Substantia nigra (tissue), 51 donors: ENCODE measurements at places on chromosomes 5 and 9.

DNA sequence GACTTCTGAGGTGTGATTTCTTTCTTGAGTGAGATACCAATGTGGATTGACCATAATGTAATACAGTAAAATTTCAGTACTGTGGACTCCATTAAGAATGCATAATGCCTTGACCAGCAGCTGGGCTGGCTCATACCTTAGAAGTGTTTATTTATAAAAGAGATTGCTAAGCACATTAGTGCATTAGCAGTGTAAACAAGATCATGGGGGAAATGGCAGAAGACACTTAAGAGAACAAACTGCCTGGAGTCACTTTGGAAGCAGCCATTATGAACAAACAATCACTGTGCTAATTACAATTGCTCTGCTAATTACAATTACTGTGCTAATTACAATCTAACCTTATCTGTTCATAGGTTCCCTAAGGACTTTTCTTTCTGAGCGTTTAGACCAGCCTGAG is 104.2 kb downstream of the TRIM32 start:
- no peak for DNase-seq

DNA sequence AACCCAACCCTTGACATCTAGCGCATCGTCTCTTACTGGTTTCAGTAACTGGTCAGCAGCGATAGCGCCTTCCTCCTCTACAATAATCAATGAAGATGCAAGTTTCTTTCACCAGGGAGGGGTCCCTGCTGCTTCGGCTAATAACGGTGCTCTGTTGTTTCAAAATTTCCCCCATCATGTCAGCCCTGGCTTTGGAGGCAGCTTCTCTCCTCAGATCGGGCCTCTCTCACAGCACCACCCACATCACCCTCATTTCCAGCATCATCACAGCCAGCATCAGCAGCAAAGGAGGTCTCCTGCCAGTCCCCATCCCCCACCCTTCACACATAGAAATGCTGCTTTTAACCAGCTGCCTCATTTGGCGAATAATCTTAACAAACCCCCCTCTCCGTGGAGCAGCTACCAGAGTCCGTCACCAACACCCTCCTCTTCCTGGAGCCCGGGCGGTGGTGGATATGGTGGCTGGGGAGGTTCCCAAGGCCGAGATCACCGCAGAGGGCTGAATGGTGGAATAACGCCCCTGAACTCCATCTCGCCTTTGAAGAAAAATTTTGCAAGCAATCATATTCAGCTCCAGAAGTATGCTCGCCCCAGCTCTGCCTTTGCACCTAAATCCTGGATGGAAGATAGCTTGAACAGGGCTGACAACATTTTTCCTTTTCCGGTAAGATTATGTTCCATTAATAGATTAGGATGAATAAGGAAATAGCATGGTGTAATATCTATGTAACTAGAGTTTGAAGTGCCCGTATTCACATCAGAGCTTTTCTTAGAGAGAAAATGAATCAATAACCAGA is 2.2 kb downstream of the CPEB4 start:
- no peak for DNase-seq

DNA sequence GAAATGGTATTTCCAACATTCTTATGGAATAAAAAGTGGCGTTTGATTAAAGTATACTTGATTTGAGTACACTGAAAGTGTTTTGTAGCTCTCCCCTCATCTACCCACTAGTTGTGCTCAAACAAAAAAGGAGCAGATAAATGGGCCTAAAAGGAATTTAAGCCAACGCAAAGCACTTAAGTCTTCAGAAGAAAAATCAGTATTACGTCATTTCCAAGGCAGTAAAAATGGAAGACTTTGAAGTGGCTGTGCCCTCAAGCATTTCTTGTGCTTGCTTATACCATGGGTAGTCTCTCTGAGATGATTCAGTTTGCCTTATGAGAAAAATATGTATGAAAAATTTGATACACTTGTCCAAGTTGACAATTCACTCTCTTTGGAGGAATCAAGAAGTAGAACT is 279.9 kb upstream of the CD180 start:
- DNase-seq = no peak

DNA sequence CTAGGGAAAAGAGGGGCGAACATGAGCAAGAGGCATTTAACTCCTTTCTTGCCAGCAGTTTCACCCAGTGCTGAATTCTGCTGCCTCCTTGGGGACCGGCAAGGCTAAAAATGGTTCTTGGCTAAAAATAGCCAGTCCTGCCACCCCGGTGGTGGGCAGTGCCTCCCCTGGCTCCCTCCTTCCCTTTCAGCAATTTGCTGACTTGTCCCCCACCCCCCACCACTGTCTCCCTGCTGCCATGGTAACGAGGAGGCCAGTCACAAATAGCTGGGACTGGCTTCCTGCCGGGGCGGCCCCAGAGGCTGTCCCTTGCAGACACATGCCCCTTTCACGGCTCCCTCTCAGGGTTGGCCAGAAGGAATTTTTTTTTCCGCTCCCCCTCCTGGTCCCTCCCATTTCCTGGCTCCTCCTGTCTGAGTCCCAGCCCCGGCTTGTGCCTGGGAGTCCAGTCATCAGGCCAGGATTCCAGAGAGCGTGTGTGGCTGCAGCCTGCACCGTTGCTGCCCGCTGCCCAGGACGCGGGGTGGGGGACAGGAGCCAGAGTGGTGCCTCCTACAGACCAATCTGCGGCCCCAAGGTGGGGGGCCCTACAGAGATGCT is 130.3 kb downstream of the RGS3 start:
- DNase-seq = peak; percentile 89

DNA sequence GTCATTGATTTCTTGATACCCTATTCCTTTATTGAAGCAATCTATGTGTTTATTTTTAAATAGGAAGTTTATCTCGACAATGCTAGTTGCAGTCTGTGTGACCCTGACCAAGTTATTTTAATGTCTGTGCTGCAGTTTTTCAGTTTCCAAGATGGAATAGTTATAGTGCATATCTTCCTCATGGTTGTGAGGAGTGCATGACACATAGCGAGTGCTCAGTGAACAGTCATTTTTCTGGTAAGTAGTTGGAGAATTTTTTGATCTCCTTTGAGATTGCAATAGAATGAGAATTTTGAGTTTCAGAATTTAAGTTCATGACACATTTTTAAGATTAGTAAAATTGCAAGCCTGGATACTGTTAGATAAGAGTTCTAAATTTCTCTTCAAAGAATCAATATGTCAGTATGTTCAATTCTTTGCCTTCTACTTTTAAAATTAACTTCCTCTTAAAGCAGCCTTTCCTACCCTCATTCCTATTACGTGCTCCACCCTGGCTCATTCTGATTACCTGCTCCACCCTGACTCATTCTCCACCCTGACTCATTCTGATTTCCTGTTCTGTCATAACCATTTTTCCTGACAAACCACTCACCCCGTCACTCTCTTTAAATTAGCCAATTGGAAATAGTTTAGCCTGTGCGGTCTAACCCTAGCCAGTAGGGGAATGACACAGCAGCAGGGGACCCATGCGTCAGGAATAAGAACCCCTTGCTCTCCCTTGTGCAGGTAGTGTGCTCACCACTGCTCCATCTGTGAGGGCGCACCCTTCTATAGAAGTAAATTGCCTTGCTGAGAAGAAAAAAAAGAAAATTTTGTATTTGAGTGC is 30.7 kb downstream of the SPIN1 start:
- DNase-seq = no peak

- no peak for DNase-seq
These were observed 7.5 kb downstream of the RNF44 start for GRCh38 chr5:176529741-176530141.

GRCh38 chr5:78806544-78806943 is 158.0 kb upstream of the LHFPL2 start:
- DNase-seq = no peak

DNA sequence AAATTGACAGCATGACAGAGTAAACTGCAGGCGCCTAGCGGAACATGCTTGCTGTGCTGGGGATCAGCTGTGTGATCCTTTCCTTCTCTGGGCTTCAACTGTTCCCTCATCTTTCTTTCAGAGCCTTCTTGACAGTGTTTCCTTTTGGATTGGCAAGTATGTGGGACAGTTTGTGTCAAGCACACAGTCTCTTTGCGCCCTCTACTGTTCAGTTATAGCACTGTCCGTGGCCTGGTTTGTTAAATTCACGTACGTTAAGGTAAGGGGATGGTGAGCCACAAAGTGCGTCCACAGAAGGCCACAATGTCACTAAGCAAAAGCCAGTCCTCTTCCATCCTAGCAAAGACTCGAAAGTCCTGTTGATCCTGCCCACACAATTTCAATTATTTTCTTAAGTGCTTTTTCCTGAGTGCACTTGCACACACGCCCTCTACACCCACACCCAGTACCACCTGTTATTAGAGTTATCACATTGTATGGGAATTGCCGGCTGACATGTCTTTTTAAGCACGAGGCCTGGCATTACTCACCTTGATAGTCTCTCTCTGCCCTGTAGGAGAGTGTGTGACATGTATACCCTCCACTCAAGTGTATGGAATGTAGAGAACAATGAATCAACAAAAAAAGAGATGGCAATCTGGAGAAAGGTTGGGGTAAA is 22.5 kb upstream of the PTPN3 start:
- peak; percentile 2 for DNase-seq

- DNase-seq = no peak
These were observed 221.3 kb upstream of the TAS2R1 start for GRCh38 chr5:9851458-9851857.

- no peak for DNase-seq
These were observed 139.2 kb upstream of the CCNH start for GRCh38 chr5:87551911-87552310.

DNA sequence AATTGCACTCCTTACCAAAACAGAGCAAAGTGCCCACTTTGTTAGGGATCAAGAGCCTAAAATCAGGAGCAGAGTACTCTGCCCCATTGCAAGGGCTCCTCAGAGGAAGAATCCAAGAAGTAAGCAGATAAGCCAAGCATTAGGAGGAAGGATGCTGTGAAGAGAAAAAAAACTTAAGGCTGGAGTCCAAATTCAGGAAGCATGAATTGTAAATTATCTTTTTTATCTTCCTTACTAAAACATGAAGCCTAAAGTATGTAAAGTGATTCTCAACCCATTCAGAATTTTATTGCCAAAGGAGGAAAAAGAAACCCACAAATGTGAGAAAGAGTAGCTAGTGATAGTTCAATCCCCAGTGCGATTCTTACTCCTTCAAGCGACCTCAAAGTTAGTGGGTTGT is 523.9 kb downstream of the TAF11L14 start:
- no peak for DNase-seq

- no peak for DNase-seq
These were observed 287.2 kb downstream of the TMEM232 start for GRCh38 chr5:110439296-110439695.

- no peak for DNase-seq
These were observed 13.7 kb downstream of the FCN2 start for GRCh38 chr9:134894136-134894860.

DNA sequence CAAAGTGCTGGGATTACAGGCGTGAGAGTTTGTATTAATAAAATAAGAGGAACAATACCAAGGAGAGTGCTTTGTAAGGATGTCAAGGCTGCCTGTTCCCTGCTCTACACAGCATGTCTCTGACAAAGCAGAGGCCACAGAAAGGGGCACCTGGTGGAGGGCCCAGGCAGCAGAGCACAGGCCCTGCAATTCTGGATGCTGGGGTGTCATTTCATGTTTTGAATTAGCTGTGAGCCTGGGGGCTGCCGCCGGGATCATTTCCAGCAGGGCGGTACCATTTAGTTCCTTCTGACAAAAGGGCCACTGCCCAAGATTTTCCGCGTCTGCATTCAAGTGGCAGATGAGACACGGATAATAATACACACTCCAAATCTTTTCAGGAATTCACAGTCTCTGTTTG is 396.9 kb downstream of the GADD45G start:
- DNase-seq = no peak

DNA sequence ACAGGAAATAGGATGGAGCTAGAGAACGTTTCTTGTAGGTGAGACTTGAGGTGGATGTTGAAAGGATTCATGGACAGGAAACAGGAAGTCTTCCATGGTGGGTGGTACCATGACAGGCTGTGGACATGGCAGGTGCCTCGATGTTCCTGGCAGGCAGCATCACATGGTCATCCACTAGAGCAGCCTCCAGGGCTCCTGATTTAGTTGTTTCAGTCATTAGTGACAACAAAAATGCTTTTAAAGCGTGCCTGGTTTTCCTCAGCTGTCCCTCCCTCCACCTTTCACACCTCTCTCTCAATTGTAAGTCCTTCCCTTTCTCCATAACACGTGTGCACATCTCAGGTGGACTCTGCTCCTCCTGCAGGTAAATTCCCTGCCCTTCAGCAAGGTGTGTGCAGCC is 25.2 kb upstream of the ASPN start:
- no peak for DNase-seq
